Mesendoderm (in vitro differentiated cells): ENCODE measurements at places on chromosomes 2 and 18.

DNA sequence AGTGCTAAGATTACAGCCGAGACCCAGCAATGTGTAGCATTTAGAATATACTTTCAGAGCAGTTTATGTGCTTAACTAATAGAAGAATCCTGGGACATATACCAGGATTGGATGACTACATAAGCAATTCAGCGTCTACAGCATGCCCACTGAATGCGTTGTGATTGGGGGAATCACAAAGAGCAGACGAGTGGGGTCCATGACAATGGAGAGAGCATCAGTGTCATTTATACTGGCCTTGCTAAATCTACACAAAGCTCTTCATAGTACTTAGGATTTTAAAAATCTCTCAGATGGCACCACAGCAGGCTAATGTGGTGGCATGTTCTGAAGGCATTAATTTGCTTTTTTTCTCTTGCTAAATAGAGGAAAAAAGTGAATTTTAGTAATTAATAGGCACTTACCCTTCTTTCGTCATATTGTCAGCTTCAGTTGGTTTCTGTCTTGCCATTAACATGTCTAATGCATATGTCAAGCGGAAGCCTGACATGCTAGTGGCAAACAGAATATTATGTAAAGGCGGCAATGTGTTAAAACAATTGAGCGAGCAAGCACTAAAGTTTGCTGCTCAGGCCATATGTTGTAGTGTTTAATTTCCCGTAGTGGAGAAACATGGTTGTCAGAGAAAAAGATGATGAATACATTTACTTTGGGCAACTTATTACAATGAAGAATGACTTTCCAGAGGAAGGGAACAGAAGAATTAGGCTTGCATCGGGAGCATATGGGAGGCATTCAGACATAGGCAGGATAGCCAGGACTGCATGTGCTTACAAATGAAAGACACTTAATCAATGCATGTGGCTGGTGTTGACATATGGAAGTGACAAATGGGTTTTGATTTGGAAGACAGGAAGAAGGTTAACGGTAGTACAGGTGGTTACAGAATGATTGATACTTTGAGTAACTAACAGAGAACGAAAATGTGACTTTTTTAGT lies 145.2 kb downstream of the ICOS start:
- H3K27me3 ChIP-seq = no peaks in the 10 kb centered on the region
- no peaks in the 10 kb centered on the region for H3K36me3 ChIP-seq
- peaks cover 6% of the 10 kb centered on the region for H3K4me1 ChIP-seq
- H3K4me3 ChIP-seq = no peak overlapping the region
- peak; percentile 31 for DNase-seq
- H3K27ac ChIP-seq = no peak overlapping the region

DNA sequence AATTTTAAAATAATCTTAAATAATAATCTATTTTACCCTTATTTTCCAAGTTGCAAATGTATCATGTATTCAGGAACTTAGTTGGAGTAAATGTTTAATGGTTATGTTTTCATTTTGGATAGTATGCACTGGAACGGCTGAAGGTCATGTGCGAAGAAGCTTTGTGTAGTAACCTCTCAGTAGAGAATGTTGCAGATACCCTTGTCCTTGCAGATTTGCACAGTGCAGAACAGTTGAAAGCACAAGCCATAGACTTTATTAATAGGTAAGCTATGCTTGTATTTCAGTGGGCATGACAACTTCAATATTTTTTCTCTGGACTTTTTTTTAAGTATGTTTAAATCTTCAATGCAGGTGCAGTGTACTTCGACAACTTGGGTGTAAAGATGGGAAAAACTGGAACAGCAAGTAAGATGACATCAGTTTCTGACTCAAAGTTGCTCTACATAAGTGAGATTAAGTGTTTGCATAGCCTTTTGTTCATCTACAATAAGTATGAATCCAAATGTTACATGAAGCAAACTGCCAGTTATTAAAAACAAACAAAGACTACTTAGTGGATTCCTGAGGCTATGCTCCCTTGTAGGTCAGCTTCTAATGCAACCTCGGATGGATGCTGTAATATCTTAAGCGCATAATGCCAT lies 63.1 kb downstream of the SPOPL start:
- H3K27ac ChIP-seq = no peak overlapping the region
- no peak overlapping the region for H3K4me3 ChIP-seq
- H3K4me1 ChIP-seq = no peaks in the 10 kb centered on the region
- no peaks in the 10 kb centered on the region for H3K27me3 ChIP-seq
- no peak for DNase-seq

GRCh38 chr2:1826226-1826905 lies 82.1 kb upstream of the PXDN start:
- no peak overlapping the region for H3K4me3 ChIP-seq
- H3K27ac ChIP-seq = no peak overlapping the region
- H3K4me1 ChIP-seq = no peaks in the 10 kb centered on the region
- DNase-seq = no peak
- H3K36me3 ChIP-seq = no peaks in the 10 kb centered on the region

- no peaks in the 10 kb centered on the region for H3K4me1 ChIP-seq
- no peaks in the 10 kb centered on the region for H3K36me3 ChIP-seq
- DNase-seq = no peak
- no peaks in the 10 kb centered on the region for H3K27me3 ChIP-seq
- no peak overlapping the region for H3K4me3 ChIP-seq
Observed at GRCh38 chr18:67417864-67418523, 98.5 kb downstream of the DSEL start.

DNA sequence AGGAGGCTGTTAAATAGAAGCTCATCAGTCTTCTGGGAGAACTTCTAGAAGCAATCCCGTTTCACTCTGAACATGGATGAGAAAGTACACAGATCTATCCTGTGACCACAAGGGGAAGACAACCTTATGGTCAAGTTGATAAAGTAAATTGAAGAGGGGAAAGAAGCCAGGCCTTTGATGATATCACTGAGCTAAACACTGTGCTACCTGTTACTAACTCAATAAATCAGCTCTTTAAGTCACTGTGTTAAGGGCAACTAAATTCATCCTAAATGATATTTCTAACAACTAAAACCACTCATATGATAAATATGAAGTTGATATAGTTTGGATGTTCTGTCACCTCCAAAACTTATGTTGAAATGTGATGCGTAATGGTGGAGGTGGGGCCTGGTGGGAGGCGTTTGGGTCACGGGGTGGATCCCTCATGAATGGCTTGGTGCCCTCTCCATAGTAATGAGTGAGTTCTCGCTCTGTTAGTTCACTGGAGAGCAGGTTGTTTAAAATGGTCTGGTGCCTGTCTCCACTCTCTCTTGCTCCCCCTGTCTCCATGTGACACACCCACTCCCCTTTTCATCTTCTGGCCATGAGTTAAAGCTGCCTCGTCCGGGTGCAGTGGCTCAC lies 23.6 kb downstream of the OLA1 start:
- no peaks in the 10 kb centered on the region for H3K36me3 ChIP-seq
- DNase-seq = no peak
- H3K4me3 ChIP-seq = no peak overlapping the region
- no peak overlapping the region for H3K27ac ChIP-seq
- no peaks in the 10 kb centered on the region for H3K4me1 ChIP-seq
- no peaks in the 10 kb centered on the region for H3K27me3 ChIP-seq

DNA sequence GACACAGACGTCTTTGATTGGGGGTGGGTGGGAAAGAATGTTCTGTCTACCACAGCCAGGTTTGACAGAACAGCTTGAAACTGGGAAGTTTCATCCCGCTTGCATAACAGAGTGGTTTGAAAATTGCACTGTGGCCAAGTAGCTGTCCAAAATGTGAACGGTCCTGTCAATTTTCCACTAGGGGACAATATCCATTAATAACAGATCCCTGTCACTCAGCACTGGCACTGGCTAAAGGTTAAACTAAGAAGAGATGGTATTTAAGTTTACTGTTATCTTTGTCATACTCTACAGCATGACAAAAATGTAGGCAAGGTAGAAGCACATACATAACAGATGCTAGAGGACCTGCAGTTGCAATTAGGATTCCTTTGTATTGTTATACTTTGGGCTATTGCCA lies 55.6 kb upstream of the ACMSD start:
- no peaks in the 10 kb centered on the region for H3K4me1 ChIP-seq
- no peak for DNase-seq

DNA sequence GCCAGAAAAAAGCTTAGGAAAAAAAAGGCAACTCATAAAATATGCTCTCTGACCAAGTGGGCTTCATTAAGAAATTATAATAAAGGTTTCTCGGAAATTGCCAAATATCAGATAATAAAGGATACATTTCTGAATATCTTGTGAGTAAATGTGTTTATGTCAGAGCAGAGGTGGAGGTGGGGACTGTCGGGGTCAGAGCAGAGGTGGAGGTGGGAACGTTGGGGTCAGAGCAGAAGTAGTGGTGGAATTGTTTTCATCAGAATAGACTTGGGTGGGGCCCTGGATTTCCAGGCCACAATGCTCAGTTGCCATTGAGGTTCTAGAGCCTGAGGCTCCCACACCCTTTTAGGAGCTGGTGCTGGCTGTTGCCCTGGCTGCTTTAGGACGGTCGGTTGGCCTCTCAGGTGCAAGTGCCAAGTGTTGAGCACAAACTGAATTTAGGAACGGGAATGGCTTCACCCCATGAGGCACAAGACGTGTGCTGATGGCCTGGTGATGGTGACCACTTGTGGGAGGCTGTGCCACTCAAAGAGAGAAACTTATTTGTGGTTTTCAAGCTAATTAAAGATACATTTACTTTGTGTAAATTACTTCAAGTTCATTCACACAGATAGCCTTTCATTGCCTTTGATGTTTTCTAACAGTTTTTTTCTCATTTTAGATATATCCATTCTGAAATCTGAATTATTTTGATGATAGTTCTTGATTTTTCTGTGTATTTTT lies 131.5 kb downstream of the ATP9B start:
- no peaks in the 10 kb centered on the region for H3K4me1 ChIP-seq
- DNase-seq = peak; percentile 53
- H3K4me3 ChIP-seq = no peak overlapping the region
- H3K27me3 ChIP-seq = no peaks in the 10 kb centered on the region

- H3K36me3 ChIP-seq = no peaks in the 10 kb centered on the region
- H3K4me3 ChIP-seq = no peak overlapping the region
- no peak for DNase-seq
- no peak overlapping the region for H3K27ac ChIP-seq
- H3K27me3 ChIP-seq = no peaks in the 10 kb centered on the region
Observed at GRCh38 chr18:73987247-73987980, 160.2 kb downstream of the FBXO15 start.

DNA sequence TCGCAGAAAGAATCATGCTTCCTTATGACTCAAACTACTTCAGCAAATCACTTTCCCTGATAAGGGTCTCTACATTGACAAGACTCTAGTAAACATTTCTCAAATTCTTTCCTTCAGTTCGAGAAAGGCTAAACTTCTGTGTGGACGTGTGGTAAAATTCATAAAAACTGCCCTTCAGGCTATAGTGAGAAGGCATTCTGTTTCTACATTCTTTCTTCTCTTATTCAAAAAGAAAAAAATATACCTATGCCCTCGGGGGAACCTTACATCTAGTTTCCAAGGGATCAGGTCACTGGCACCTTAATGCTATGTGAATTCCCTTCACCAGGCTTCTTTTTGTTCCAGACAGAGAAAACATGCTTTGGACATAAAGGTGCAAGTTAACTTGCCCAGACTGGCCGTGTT lies 4.9 kb downstream of the VIT start:
- no peak overlapping the region for H3K4me3 ChIP-seq
- peaks cover 5% of the 10 kb centered on the region for H3K4me1 ChIP-seq
- no peaks in the 10 kb centered on the region for H3K27me3 ChIP-seq
- peak; percentile 75 for DNase-seq

DNA sequence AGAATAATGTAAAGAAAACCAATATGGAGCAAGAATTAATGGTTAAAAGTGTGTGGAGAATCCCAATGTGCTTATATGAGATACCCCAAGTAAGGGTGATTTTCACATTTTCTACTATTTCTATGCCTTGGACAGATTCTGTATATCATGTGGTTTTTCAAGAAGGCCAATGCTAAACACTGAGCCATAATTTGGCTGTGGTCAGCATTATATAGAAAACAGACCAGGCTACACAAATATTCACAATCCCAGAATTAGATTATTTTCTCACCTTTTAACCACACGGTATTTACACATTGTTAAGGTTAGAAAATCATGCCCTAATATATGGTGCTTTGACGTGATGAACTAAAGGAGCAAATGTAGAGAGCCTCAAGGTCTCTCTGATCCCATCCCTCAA lies 277.4 kb upstream of the LRATD1 start:
- no peak for DNase-seq
- H3K4me1 ChIP-seq = no peaks in the 10 kb centered on the region
- H3K27me3 ChIP-seq = no peaks in the 10 kb centered on the region
- H3K27ac ChIP-seq = no peak overlapping the region

DNA sequence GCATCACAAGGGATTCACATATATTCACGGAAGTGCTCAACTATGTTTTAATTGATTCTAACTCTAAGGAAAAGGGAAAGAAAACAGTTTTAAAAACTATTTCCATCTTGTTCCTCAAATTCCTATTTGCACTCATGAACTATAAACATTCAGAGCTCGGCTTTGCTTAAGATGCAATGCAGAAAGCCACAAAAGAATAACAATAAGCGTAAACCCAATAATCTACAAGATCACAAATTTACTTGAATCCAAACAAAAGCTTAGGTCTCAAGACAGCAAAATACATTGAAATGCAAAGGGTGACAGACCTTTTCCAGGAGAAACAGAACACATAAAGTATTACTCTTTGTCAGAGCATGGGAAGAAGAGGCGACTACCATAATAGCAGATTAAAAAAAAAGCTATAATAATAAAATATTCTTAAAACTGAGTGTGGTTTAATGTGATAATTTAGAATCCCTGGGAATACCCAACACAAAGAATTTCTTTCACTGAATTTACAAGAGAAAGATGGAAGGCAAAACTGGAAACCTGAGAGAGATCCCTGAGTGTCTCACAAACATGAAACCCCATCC lies 1094.9 kb downstream of the LRP1B start:
- no peak for DNase-seq
- no peaks in the 10 kb centered on the region for H3K4me1 ChIP-seq
- no peak overlapping the region for H3K4me3 ChIP-seq
- H3K27me3 ChIP-seq = no peaks in the 10 kb centered on the region

DNA sequence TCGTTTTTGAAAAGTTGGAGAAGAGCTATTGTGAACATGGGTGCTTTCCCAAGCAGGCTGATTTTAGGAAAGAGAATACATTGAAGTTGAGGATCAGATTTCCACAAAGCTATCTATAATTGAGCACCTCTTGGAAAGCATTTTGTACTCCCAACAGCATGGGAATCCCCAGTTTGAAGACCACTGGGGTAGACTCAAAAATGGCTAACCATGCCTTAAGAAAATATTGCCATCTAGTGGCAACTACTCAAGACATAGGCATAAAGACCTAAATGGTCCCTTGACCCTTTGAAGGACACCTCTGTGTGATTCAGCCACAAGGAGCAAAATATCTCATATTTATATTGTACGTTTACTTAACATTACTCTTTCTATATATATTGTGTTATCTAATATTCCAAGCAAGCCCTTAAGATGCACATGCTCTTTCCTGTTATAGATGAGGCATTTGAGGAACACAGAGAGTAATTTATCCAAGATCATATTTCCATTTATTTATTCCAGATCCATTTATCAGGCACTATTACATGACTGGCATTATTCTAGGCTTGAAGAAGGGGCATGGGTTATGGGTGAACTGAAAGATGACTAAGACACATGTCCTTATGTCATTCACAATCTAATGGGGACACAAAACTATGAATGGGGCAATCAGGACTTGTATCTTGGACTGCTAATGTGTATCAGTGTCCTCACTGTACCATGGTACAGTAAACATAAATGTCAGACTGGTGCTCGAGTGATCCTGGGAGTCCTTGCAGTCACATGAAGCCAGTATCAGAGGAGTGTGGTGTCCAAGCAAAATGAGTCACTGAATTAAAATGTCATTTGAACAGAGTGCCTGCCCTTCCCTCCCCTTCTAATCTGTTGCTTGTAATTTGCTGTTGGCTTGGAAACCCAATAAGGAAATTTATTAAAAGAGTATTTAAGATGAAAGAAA lies 121.0 kb upstream of the XPO1 start:
- no peaks in the 10 kb centered on the region for H3K27me3 ChIP-seq
- no peaks in the 10 kb centered on the region for H3K36me3 ChIP-seq
- H3K4me3 ChIP-seq = no peak overlapping the region
- H3K27ac ChIP-seq = no peak overlapping the region
